ENCODE measurements at places on chromosomes 1 and 21.
A peak's percentile ranks its signal among the peaks of the same experiment; 100 is the strongest.

DNA sequence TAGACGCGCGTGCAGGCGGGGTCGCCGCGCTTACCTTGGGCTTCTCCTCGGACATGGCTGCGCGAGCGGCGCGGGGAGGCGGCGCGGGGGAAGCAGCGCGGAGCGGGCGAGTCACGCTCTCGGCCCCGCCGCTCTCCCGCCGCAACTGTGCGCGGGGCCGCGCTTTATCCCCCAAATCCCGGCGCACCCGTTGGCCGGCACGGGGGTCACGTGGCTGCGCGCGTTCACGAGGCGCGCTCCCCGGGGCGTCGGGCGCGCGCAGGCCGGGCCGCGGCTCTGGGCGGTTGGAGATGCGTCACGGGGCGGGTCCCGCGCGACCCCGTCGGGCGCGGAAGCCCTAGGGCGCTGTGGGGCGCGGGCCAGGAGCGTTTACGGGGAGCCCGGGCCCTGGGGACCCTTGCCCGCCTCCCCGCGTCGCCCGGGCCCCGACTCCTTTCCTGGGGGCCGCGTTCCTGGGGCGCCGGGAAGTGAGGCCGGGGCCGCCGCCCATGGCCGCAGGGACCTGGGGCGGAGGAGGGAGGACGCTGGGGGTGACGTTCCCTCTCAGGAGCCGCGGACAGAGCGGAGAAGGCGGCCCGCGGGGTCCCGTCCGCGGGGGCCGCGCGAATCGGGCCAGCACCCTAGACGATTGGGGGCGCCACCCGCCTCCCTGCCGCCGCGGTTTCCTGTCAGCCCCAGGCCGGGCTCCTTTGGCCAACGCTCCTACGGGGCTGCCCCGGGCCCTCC is at the start of gene SUMO3:
Gene SUMO3 (minus strand): TSS at position 149 of the 726 bp plus-strand sequence. CDS start 94 bp downstream, at position 55.
- peak; percentile 96 for DNase-seq

DNA sequence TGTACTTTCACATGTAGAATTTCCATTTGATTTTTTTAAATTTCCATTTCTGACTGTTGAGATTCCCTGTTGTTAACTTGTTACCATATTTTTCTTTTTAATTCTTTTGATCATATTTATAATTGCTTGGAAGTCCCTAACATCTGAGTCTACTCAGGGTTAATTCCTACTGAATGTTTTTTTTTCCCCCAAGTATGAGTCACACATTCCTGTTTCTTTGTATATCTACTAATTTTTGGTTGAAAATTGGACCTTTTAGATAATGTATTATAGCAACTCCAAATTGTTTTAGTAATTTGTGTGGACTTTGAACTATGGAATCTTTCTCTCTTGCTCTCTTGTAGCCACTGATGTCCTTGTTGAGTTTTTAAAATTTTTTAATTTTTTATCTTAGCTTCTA is 54.6 kb downstream of the STXBP3 start:
- DNase-seq: no peak

- no peak for DNase-seq
Measured at GRCh38 chr1:97989094-97989680, 68.4 kb upstream of the DPYD start.

GRCh38 chr1:25501235-25502058 is 42.0 kb upstream of the LDLRAP1 start:
- DNase-seq: peak; percentile 62

- DNase-seq: no peak
Measured at GRCh38 chr1:207919523-207920170, 8.7 kb upstream of the CD34 start.

DNA sequence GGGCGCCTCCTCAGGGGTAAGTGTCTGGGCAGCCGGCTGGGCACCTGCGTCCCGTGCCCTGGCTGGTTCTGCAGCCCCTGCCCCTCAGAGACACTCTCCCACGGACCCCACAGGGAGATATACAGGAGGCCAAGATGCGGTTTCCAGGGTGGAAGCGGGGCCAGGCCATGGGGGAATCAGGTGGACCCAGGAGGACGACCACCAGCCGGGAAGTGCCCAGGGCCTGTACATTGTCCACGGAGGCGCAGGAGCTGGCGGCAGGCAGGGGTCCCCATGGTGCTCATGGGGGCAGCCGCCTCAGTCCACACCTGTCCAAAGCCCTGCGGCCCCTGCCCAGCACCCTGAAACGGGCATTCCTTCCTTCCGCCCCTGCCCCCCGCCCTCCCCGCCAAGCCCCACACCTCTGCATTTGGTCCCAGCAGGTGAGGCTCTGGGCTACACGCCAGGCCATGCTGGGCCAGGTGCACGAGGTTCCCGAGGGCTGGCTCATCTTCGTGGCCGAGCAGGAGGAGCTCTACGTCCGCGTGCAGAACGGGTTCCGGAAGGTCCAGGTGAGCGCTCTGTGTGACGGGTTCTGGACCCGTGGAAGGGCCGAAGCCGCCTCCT is 36.7 kb downstream of the SLC19A1 start:
- no peak for DNase-seq

DNA sequence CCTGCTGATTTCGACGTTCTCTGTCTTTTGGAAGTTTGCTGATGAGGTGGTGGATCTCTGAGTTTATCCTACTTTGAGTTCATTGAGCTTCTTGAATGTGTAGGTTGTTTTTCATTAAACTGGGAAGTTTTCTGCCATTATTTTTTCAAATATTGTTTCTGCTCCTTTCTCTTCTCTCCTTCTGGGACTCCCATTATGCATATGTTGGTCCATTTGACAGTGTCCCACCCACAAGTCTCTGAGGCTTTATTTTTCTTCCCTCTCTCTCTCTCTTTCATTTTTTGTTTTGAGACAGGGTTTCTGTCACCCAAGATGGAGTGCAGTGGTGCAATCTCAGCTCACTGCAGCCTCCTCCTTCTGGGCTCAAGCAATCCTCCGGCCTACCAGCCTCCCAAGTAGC is 11.7 kb downstream of the TNFRSF18 start:
- DNase-seq: no peak

DNA sequence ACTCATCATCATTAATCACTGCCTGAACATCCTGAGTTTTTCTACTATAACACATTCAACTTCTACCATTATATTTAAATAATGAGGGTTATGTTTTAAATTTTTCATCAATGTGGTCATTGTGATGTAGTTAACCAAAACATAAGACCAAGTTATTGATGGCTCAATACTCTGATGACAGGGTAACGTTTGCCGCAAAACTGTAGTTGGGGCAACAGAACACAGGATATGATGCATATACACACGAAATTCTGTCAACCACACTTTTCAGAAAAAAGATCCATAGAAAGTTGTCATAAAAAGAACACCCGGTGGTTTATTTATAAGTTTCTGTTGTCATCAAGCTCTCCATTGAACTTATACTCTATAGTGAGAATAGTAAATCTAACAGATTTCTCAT is 121.7 kb upstream of the COL11A1 start:
- DNase-seq: no peak

DNA sequence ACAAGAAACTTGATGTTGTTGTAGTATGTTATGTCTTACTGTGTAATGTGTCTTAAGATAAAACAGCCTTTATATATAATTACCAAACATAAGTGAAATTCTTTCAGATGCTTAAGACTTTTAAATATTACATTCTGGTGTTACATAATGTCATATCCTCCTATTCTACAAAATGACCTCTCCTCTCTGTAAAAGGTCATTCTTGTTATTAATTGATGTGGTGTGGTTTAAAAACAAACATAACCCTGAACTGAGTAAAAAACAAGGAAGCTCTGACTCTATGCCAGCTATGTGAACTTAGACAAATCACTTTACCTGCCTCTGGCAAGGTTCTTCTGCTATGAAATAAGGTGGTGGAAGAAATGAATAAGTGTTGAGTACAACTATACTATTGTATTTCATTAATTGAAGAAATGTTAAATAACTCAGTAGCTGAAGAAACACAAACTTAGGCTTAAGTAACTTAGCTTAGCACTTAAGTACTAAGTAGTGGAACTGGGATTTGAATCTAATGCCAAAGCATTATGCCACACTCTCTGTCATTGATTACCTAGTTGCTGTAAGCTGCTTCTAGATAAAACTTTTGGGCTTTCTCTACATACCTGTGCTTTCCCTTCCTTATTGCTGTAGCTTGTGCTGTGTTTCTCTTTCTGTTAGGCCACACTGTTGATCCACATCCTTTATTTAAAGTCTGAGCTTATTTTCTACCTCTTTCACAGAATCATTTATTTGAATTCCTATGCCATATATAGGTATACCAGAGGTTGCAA is 859 bp upstream of the ANGPTL1 start:
- no peak for DNase-seq

DNA sequence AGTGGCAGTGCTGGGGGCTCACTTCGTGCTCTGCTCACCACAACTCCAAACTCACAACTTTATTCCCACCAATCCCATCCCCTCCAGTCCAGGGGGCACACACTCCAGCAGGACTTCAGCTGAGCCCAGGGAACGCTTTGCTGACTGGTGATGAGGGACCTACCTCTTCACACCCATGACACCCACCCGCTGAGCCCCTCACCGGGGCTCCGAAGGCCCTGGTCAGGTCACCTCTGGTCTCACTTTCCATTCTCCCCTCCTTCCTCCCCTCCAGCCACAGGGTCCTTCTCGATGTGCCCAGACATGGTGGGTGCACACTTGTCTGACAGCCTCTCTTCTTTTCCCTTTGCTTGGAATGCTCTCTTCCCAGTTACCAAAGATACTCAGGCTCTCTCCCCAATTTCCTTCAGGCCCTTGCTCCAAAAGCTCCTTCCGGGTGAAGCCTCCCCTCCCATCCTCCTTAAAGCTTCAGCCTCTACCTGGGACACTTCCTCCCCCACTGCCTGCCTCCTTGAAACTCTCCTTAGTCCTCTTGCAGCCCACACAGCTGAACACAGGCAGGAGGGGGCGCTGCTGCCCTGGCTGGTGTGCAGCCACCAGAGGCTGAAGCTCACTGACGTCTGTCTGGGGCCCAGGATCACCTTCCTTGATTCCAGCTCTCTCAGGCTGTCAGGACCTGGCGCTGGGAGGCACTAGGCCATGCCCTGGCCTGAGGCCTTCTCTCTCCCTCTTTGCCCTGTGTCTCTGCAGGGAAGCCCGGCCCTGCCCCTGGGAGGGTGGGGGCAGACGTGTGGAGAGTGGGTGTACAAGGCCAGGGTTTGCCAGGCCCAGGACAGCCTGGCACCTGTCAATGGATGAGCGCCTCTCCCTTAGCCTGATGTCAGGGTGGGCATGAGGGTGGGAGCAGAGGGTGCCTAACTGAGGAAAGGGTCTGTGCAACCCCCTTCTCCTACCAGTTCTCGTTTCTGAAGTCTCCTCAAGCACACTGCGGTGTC is 1.6 kb downstream of the KCNE1 start:
- no peak for DNase-seq

Data from mesenteric fat pad (tissue), 1 donor.